ENCODE measurements at places on chromosomes 11 and 22.
A peak's percentile ranks its signal among the peaks of the same experiment; 100 is the strongest.

GRCh38 chr11:84626256-84626655 is 1000.9 kb downstream of the DLG2 start:
- no peak for DNase-seq

DNA sequence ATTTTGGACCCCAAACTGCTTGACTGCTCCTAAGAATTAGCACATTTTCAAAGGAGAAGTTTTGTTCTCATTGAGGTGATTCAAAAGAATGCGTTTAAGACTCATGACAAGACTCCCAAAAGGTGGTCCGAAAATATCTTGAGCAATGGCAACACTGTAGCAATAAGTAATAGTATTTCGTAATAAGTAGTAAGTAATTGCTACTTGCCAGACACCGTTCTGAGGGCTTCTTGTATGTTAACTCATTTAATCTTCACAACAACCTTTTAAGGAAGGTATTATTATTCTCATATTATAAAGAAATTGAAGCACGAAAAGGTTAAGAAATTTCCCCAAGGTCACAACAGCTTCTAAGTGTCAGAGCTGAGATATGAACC is 184.0 kb upstream of the SORL1-AS1 start:
- no peak for DNase-seq

DNA sequence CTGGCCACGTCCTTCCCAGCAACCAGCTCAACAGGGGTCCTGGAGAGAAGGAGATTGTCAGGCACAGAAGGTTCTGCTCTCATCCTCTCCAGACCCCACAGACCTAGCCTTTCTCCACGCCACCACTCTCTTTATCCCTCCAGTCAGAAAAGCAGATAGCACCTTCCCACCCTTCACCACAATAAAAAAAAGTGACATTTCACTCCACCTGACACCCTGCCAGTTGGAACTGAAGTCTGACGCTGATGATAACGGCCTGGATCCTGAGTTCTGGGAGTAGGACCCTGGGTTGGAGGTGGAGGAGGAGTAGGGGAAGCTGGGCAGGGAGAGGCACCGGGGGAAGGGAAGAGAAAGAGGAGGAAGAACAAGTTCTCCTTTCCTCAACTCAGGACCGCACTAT is 127.5 kb upstream of the ANO1 start:
- no peak for DNase-seq

DNA sequence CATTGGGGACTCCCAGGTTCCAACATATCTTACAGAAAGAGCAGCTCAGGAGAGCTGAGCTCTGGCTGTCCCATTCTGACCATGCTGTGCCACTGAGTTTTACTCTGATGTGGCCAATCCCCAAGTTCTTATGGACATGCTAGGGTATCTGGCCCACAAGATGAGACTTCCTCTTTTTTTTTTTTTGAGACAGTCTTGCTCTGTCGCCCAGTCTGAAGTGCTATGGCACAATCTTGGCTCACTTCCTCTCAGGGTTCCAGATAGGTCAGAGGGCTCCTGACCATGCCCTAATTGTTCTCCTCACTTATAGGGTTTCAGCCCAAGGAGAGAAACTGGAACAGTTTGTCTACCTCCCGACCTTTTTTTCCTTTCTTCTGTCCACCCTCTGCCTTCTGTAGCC is 152.3 kb upstream of the CCDC90B start:
- DNase-seq: no peak

GRCh38 chr22:30273711-30274436 is 7.2 kb upstream of the OSM start:
- DNase-seq: no peak

DNA sequence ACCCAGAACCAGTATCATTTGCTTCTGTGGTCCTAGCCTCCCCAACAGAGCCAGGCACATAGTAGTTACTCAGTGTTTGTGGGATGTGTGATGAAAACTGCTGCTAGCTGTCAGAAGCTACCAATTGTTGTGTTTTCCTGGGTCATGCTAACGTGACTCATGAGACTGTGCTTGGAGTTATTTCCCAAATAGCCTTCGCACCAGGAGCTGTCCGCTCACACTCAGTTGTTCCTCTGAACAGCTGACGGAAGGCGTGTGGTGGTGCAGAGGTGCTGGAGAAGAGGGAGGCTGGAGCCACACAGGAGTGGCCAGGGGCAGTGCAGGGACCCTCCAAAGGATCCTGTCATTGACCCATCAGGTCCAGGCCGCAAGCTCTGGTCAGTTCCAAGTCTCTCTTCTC is 53.9 kb upstream of the TBCEL start:
- DNase-seq: no peak

GRCh38 chr11:7677071-7677470 is 3.8 kb upstream of the CYB5R2 start:
- DNase-seq: peak; percentile 10

GRCh38 chr11:111230122-111230465 is 15.4 kb upstream of the POU2AF2 start:
- no peak for DNase-seq

DNA sequence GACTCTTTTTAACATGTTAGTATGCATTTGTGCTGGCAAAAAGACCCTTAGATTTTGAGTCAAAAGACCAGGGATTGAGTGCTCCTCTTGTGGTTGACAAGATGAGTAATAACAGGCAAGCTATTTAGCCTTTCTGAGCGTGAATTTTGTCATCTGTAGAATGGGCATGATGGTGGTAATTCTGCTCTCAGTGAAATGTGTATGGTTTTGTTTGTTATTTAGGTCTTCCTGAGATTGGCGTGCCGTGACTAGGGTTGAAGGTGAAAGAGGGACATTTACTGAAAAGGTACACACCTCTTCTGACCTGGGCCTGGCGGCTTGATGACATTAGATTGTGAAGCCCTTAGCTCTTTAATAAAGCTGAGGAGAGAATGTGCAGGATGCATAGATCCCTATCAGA is 8.4 kb upstream of the CEP295 start:
- DNase-seq: no peak

DNA sequence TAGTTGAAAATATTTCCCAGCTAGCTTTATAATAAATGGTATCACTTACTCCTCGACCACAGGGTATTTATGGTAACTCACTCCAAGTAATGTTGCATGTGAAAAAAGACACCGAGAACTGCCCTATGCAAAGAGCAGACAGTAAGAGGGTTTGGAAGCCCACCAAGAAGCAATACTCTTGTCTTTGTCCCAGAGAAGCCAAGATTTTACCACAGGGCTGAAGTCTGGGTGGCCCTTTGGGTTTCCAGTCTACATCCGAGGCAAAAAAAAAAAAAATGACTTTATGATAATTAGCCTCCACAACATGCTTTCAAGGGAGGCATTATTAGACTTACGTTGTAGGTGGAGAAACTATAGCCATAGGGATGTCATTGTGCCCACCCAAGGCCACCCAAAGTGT is 83.6 kb downstream of the CCDC34 start:
- DNase-seq: no peak

GRCh38 chr11:45097721-45098493 is 48.5 kb upstream of the PRDM11 start:
- DNase-seq: peak; percentile 65

- DNase-seq: peak; percentile 87
Observed at GRCh38 chr11:12281571-12282478, 95.5 kb upstream of the PARVA start.

- DNase-seq: no peak
Observed at GRCh38 chr22:42997582-42998090, 17.3 kb downstream of the PACSIN2 start.

DNA sequence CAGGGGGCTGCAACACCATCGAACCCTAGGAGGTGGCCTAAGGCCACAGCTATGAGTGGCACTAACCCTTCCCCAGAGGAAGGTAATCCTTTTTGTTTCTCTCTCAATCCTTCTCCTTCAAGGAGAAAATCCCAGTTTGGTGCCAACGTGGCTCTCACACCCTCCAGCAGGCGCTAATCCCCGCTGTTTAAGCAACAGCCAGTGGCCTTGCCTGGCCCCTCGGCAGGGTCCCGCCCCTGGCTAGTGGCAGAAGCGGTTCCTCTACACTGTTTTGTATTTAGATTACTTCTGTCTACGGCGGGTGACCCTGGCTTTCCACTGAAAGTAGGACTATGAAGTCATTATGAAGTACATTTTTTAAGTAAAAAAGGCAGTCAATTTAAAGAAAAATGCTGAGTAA is 15.5 kb downstream of the GNAZ start:
- DNase-seq: no peak

Measured in activated naive CD4-positive, alpha-beta T cell treated with anti-CD3 and anti-CD28 coated beads for 36 hours (primary cell).